ENCODE measurements at places on chromosomes 4 and X.

GRCh38 chr4:140300271-140300970, 73.0 kb upstream of the SCOC start:
- H3K27me3 ChIP-seq = peaks cover 7% of the 10 kb centered on the region
- DNase-seq = peak; percentile 19
- H3K4me3 ChIP-seq = no peak overlapping the region

GRCh38 chr4:173252024-173252935, 81.9 kb downstream of the HMGB2 start:
- H3K4me1 ChIP-seq = no peaks in the 10 kb centered on the region
- H3K36me3 ChIP-seq = peaks cover 1% of the 10 kb centered on the region
- no peaks in the 10 kb centered on the region for H3K27me3 ChIP-seq
- no peak for DNase-seq
- no peak overlapping the region for H3K27ac ChIP-seq

- H3K4me1 ChIP-seq = peaks cover 30% of the 10 kb centered on the region
- peaks cover 2% of the 10 kb centered on the region for H3K27me3 ChIP-seq
- H3K4me3 ChIP-seq = no peak overlapping the region
These were observed 69.8 kb downstream of the RBM47 start for GRCh38 chr4:40559585-40560465.

DNA sequence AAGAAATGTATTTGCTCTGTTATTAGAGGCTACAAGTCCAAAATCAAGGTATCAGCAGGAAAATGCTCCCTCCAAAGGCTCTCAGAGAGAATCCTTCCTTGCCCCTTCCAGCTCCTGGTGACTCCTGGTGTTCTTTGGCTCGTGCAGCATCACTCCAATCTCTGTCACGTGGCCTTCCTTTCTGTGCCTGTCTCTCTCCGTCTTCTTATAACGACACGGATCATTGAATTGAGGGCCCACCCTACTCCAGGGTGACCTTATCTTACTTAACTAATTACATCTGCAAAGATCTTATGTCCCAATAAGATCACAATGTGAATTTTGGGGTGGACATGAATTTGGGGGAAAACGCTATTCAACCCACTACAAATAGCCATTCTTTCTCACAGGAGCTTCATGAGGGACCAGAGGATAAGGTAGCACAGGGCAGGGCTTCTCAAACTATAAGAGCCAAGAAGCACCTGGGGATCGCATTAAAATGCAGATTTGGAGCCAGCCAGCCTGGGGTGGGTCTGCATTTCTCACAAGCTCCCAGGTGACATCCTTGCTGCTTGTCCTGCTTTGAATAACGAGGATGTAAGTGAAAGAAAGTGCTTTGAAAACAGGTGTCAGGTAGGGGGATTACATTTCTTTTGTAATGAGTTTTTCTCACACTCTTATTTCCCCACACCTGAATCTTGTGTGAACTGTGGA, 41.9 kb upstream of the APLN start:
- peaks cover 7% of the 10 kb centered on the region for H3K27me3 ChIP-seq
- no peaks in the 10 kb centered on the region for H3K4me1 ChIP-seq
- no peaks in the 10 kb centered on the region for H3K36me3 ChIP-seq
- H3K27ac ChIP-seq = no peak overlapping the region
- no peak overlapping the region for H3K4me3 ChIP-seq
- DNase-seq = no peak

DNA sequence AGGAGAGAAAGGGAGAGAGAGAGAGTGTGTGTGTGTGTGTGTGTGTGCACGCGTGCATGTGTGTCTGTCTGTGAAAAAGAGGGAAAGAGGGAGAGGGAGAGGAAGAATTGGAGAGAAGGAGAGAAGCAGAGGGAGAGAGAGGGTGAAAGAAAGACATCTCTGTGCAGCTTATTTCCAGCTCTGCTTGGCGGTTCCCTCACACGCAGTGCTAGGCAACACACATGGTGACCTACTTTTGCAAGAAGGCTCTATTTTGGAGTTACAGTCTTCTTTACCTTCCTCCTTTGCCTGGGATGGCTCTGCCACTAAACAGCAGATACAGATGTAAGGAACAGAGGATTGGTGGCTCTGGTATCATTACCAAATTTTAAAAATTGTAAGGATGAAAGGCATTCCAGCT, 40.1 kb downstream of the SLC16A2 start:
- H3K4me3 ChIP-seq = no peak overlapping the region
- DNase-seq = no peak
- no peaks in the 10 kb centered on the region for H3K36me3 ChIP-seq
- no peak overlapping the region for H3K27ac ChIP-seq
- no peaks in the 10 kb centered on the region for H3K4me1 ChIP-seq

GRCh38 chrX:125532411-125533089, 212.9 kb downstream of the TEX13C start:
- H3K27ac ChIP-seq = no peak overlapping the region
- DNase-seq = no peak
- H3K27me3 ChIP-seq = no peaks in the 10 kb centered on the region
- no peak overlapping the region for H3K4me3 ChIP-seq

DNA sequence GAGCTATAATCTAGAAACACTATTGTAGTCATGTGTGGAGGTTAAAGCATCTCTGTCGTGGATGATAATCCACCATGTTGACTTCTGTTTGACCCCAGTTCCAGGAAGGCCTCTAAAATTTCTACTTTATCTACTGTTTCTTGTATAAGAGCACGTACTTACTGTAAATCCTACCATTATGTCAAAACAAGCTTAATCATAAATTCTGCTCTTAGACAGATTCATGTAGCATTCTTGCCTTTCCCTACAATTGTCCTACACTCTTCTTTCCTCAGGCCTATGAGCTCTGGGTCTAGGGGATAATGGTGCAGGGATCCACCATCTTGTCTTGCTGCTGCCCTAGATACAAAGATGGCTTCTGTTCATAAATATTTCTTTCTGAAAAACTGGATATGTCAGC, 2594.3 kb downstream of the ARAP2 start:
- H3K36me3 ChIP-seq = no peaks in the 10 kb centered on the region
- H3K27ac ChIP-seq = no peak overlapping the region
- no peaks in the 10 kb centered on the region for H3K4me1 ChIP-seq
- no peaks in the 10 kb centered on the region for H3K27me3 ChIP-seq
- DNase-seq = no peak
